ENCODE measurements at places on chromosomes 3 and 15. TPM values are rescaled to one million over a fixed set of nuclear protein-coding genes. Genes with fewer than 3 reads are reported as not detected.
A peak's percentile ranks its signal among the peaks of the same experiment; 100 is the strongest.

DNA sequence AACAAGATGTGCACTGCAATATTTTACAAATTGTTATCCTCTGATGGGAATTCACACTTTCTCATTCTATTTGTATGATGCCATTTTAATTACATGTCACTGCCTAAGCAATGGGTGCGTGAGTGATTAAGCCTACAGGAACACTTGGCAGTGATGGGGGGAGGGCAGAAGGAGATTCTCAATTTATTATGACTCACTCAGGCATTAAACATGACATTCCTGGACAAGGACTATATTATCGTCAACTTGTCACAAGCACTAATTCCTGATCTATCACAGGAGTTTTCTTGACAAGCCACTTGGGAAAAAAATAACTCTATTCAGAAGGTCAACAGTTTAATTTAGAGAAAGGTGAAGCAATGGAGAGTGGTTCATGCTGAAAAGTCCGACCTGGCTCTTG, 556.8 kb downstream of the NSUN3 start:
- DNase-seq = no peak

GRCh38 chr3:126180477-126181397, at the start of gene ALDH1L1:
TSS of gene ALDH1L1 (minus strand) at chr3:126180586. CDS start at chr3:126160979, 19,607 bp downstream.
- DNase-seq = peak; percentile 69

GRCh38 chr3:184230081-184230602, 757 bp downstream of the VWA5B2 start:
- DNase-seq = no peak

GRCh38 chr15:74451861-74452835, 8.8 kb downstream of the UBL7 start:
- DNase-seq = no peak

DNA sequence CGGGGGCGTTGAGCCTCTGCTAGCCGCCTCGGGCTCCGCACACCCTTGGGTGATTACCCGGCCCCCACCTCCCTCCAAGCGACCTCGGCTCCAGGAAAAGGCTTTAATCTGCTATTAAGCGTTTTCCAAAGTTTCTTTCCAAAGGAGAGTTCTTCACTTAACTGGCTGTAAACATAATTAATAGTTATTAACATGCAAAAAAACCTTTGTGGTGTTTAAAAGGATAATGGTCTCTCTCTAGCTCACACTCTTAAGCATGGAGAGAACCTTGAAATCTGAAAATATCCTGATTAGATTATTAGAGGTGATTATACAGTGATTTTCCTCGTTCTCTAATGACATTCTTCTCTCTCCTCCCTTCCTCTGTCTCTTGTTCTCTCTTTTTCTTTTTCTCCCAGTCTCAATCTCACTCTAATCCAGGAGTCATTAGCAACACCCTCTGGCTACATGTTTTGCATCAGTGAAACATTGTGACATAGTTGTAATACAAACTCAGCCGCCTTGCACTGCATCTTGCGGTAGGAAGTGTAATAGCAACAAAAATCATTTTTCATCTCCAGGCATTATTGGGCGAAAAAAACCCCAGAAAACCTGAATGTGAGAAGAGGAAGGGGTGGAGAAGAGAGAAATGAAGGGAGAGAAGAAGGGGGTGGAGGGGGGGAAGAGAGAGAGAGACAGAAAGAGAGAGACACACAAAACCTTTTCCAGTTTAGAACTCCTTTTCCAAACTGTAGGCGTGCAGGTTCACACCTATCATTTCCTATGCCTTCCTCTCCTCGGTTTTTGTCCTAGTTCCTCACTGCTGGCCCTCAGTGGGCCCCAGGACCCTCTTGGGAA, 24.4 kb downstream of the NR2F2 start:
- no peak for DNase-seq

DNA sequence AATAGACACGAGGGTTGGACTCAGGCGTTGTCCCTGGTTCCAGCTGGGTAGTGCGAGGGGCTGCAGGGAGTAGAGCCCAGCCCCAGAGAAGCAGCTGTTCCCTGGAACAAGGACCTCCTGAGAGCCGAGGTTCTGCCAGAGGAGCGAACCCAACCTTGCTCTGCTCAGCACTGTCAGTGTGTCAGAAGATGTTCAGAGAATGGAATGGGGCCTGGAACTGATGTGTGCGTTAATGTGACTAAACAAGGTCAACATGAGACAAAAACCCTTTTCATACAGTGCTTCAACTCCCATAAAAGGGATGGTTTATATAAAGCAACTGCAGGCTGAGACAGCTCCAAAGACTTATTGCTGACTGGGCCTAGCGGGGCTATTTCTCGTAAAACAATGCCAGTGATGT, 35.5 kb upstream of the HACD2 start:
- DNase-seq = no peak

DNA sequence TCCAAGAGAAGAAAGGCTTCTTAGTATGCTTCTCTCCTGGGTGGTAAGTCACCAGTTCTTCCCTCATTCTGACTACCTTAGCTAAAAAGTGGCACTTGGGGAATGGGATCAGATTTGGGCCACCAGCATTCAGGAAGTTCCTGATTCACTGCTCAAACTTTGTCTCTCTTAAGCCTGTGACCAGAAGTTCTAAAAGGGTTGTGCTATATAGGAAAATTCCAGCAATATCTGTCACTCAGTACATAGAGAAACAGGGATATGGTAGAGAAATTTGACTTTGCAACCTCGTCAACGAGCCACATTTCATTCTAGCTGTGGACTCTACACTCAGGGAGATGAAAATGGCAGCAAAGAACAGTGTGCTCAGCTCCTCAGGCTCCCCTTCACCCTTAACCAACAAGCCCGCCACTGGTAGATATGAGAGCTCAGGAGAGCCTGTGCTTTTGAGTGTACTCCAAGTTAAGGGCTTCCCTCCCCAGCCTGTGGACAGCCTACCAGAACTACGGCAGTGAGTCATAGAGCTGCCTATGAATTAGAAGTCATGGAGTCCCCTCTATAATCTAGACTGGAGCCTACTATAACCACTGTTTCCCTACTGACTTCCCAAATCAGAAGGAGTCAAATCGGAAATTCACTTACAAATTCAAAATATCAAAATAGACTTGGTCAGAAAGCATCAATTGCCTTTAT, 52.6 kb upstream of the MYO5C start:
- no peak for DNase-seq

GOLGA8T gene
- not detected for total RNA-seq
